HFFc6 (cell line): ENCODE measurements at places on chromosomes 12 and 14.

GRCh38 chr12:108895220-108895802, 15.4 kb downstream of the DAO start:
- DNase-seq, result no peak

DNA sequence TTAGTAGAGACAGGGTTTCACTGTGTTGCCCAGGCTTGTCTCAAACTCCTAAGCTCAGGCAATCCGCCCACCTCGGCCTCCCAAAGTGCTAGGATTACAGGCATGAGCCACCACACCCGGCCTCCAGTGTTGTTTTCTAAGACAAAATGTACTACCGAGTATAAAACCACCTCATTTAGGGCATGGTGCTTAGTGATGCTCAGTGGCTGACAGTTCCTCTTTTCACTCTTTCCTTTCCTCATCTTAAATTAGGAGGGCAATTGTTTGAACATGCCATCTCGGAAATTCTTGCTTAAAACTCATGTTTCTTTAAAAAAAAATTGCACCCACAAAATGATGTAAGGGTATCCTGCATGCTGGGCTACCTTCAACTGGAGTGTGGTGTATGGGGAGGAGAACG, 89.0 kb downstream of the RFX4 start:
- DNase-seq, result no peak

DNA sequence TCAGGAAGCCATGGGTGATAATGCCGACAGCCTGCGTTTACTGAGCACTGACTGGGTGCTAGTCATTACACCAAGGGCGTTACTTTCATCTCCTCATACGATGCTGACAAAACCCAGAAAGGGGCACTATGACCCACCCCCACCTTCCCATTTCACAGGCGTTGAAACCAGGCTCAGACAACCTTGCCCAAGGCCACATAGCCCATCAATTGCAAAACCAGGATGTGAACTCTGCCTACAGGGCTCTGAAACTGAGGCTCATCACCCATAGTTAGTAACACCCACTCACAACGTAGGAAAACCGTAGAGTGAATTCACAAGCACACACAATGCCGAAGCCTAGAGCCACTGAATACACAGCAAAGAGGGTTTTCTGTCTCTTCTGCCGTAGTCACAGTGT, 119.9 kb downstream of the RIMBP2 start:
- DNase-seq, result no peak

DNA sequence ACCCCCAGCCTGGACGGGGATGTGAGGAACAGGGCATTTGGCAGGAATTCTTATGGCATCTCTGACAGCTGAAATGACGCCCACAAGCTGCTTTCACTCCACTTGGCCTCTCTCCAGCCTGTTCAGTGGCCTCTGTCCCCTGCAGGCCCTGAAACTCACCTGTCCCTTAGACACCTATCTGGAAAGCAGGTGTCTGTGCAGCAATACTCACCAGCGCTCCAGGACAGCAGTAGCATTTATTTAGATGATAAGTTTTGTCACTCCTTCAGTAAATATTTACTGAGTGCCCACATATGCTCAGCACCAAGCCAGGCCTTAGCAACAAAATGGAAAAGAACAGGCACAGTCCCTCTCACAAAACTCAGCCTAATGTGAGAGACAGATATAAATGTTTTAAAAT, 311.1 kb upstream of the FKBP4 start:
- no peak for DNase-seq

DNA sequence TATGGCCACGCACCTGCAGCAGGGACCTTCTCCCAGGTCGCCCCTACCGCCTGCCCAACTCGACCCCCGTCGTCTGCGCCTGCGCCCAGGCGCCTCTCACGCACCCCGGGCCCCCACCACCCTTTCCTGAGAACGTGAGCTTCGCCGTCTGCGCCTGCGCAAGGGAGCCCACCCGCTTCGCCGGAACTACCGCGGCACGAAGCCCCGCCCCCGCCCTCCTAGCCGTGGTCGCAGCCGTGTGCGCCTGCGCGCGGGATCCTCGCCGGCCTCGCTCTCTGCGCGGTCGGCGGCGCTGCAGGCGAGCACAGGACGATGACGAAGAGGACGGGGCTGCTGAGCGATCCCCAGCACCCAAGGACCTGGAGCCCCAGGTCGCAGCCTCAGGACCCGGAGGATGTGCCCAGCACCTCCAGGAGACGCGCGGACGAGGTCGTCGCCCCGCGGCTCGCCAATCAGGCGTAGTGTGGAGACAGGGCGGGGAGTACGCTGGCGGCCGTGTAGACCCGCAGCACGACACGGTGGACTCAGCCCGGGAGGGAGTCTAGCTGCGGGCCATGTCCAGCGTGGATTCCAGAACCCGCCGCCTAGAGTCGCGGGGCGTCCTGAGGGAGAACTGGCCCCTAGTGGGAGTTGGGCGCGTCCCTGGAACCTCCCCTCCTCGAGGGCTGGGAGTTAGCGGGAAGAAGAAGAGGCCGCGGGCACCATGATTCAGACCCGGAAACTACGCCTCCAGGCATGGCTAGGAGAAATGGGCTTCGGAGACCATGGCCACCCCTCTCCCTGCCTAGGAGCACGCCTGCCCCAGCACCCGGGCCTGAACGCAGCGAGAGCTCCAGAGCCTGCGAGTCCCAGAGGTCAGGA, 1120.8 kb upstream of the TMEM132C start:
- no peak for DNase-seq

GRCh38 chr14:99589651-99590530, 14.1 kb downstream of the CCDC85C start:
- DNase-seq, result no peak

DNA sequence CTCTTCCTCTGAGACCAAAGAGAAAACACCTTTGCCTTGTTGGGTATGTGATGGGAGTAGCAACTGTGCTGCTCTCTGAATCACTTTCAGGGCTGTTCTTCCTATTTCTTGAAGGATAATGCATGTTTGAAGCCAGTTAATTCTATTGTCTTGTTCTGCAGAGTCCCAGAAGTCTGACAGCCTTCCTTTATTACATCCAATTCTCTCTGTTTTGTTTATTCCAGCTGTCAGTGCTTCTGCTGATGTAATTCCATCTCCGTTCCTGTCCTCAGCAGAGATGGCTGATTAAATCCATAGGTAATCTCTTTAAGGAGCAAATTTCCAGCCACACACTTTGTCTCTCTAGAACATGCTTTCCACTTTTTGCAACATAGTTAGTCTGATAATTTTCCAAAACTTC, 59.7 kb downstream of the MGAT4C start:
- no peak for DNase-seq
